ENCODE measurements at places on chromosomes 5 and 9.

DNA sequence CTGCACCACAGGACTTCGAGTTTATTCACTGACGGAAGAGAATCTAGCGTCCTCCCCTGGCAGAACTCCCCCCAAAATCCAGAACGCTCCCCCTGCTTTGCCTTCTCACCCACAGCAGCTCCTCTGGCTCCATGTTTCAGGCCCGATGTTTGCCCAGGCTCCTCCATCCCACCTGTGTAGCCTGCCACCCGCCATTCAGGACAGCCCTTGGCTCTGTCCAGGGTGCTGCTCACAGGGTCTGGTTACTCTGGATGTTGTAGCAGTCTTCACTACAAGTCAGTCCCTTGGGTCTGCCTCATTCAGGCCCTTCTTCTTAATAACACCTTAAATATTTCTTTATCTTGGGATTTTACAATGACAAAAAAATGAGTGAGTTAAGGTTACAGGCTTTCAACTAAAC, 41.3 kb upstream of the SV2C start:
- no peak for DNase-seq

- DNase-seq: no peak
Measured at GRCh38 chr5:159681661-159682060, 234.6 kb upstream of the ADRA1B start.

- DNase-seq: no peak
Measured at GRCh38 chr9:89920951-89921350, 316.1 kb downstream of the GADD45G start.

DNA sequence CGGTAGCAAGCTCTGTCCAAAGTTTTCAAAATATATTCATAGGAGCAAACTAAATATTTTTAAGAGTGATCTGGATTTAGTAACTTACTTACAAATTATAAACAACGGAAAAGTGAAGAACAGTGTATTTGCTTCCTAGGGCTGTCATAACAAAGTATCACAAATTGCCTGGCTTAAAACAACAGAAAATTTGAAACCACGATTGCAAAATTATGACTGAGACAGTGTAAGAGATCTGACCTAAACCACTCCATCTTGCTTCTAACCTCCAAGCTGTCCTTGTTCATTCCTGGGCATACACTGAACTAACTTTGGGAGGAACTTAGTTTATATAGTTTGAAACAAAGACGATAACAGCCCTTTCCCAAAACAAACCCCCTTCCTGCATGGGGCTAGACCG, 202.0 kb upstream of the CDH6 start:
- DNase-seq: no peak

DNA sequence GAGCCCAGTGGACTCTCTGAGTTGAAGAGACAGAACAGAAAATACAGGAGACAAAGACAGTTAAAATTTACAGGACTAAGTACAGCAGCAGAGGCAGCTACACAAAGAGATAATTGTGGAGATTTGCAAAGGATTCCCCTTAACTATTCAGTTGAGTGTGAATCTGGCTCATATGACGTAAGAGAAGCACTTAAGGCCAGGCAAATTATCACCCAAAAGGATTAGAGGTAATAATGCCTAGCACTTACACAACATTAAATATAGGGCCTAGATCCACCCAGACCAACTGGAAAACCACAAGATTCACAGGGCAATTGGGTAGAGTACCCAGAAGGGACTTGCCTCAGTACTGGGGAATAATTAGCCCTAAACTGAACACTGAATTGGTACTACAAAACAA, 41.3 kb downstream of the ADAMTS6 start:
- no peak for DNase-seq

GRCh38 chr5:149448431-149448830, 69.3 kb upstream of the IL17B start:
- DNase-seq: no peak

DNA sequence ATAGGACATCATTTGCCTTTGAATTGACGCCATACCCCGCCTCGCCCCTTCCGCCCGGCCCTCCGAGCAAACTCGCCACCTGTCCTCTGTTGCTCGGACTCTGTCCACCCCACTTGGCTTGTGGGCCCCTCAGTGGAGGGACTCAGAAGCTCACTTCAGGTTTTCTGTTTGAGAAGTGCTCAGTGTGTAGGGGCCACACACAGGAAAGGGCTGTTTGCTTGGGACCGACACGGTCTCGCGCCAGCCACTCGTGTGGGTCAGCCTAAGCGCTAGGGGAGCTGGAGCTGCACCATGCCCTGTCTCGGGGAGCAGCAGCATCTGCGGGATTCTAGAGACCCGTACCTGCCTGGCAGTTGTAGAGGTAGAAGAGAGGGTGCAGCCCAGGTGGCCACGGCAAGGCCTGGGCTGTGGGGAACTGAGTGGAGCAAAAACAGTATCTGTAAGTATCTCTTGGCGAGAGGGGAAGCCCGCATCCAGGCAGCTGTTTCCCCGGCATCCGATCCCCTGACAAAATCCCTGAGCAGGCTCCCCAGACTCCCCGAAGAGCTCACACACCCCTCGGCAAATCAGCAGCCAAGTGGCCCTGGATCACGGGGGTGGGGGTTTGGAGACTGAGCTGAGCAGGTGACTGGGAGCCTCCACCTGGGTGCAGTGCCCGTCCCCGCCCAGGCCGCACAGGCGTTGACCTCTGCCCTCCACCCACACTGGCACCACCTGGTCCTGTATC, 52.2 kb downstream of the COL5A1 start:
- no peak for DNase-seq

GRCh38 chr9:69931340-69931739, 110.7 kb downstream of the CFAP95 start:
- no peak for DNase-seq

- DNase-seq: no peak
Measured at GRCh38 chr9:34458959-34459340, 345 bp downstream of the DNAI1 start.

GRCh38 chr5:160525471-160526261, 104.0 kb downstream of the PTTG1 start:
- DNase-seq: no peak

GRCh38 chr5:69444127-69444754, 29.3 kb downstream of the MARVELD2 start:
- no peak for DNase-seq

- no peak for DNase-seq
Measured at GRCh38 chr5:149915392-149916260, 29.0 kb downstream of the PDE6A start.

DNA sequence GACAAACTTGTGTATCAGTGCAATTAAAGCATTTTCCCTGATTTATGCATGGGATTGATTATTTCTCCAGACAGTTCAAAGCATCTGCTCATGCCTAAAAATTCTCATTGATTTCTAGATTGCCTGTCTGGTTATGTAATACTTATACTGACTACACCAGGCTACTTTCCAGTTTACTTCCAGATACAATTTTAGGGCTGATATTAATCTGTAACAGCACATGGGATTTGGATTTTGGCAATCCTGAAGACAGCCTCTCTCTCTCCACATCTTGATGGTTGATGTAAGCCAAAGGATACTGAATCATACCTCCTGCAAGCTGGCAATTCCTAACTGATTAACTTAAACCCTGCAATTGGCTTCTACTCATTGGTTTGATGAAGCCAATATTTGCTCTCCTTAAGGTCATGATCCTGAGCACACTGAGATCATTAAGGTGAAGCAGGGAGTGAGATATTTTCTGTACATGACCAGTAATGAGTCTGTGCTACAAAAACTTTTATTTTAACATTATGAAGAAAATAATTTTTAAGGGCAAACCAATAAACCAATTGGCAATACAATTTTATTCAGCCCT, 25.7 kb upstream of the FBXL7 start:
- no peak for DNase-seq

DNA sequence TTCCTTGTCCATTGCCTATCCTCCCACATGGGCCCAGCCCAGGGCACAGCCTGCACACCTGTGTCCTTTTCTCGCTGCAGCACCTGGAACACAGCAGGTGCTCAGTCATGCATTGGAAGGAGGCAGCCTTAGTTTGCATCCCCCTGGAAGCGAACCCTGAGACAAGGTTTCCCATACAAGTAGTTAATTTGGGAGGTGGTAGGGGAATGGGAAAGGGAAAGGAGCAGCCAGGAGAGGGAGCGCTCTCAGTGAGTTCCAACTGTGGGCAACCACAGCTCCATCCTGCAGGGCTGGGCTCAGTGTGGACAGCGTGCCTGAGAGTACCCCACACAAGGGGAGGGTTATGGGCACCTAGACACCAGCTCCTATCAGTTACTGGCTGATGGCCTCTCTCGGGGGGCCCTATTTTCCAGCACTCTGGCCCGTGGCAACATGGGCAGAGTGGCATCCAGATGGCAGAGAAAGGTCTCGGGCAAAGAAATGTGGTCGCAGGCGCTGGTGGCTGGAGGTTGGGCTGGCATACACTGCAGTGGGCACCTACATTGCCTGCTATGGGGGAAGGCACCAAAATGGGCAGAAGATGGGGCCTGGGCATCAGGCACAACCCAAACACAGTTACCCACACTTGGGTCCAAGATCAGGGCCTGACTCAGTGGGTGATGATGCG, 50.1 kb downstream of the TSPAN17 start:
- no peak for DNase-seq

- peak; percentile 84 for DNase-seq
Measured at GRCh38 chr9:96654450-96655197, 493 bp downstream of the PRXL2C start.

DNA sequence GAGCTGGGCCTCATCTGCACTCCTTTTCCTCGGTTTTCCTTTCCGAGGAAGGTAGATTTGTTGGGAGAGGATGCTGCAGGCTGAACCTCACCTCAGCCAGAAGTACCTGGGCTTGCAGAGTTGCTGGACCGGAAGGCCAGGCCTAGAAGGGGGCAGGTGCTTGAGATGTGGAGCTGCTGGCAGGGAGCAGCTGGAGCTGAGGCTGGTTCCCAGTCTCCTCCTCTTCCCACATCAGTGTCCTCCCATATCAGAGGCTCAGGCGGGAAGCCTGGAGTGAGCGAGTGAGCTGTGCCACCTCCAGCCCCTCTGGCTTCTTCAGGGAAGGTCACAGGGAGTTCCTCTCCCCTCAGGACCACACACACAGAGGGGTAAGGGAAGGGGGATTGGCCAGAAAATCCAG, 259.4 kb downstream of the GADD45G start:
- DNase-seq: no peak

DNA sequence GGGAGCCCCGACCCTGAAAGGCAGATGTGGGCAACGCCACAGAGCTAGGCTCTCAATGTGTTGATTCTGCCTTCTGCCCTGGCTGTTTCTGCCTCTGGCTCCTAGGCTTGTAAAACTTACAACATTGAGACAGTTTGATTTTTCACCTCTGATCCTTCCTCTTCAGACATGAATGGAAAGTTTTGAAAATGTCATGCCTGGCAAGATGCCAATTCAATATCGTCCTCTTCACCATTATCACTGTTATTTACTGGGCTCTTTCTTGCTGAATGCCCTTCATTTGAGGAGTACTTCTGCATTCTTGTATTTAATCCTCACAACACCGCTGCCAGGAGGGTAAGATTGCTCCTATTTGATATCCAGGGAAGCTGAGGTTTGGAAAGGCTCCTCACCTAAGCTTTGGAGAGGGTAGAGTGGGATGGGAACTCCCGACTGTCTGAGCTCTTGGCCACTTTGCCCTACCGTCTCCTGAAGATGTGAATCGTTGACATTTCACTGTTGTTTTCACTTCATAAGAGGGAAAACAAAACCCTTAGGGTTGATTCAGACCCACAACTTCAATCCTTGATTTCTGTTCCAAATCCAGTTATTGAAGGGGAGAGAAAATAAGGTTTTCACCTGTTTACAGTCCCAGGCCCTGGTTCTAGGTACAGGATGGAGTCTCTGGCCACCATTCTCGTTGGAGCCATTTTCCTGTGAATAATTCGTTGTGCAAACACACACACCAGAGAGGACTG, 12.7 kb upstream of the FGF1 start:
- DNase-seq: no peak

DNA sequence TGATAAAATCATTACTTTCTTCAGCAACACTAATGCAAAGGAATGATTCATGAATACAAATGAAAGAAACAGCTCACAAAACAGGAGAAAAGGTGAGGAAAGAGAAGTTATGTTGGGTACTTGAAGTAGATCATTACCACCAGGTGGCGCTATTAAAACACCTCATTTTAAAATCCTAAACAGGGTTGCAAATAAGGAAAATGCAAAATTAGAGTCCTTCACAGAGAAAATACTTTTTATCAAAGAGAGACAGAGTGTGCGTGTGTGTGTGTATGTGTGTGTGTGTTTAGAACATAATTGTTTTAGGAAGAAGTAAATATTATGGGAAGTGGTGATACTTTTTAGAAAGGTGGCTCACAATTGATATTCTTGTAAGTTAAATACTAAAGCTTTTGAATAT, 49.5 kb upstream of the CD180 start:
- no peak for DNase-seq

DNA sequence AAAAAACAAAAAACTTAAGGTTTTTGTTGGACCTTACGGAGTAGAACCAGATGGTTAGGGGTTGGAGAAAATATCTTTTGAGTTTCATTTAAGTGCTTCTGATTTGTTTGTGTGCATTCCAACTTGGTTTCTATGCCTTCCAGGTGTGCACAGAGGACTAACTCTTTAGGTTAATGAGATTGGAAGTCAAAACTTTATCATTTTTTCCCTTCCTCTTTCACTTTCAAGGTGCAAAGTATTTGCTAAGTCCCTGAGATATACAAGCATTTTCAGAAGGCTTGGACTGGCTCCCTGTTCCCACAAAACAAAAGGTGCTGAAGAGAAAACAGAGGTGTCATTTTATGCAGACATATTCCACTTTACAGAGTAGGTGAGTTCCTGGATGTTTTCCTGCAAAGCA, 30.3 kb upstream of the CER1 start:
- DNase-seq: no peak
